ENCODE measurements at places on chromosomes 7 and 10. TPM values are rescaled to one million over a fixed set of nuclear protein-coding genes. Genes with fewer than 3 reads are reported as not detected.

Gene RAMP3
- not detected for total RNA-seq

Gene GNG11
- total RNA-seq = not detected

Gene NEURL1
- 2.4 TPM for total RNA-seq

Gene MET
- total RNA-seq = 1.8 TPM

- no peaks in the 10 kb centered on the region for H3K4me1 ChIP-seq
- DNase-seq = no peak
- no peak overlapping the region for H3K27ac ChIP-seq
- H3K4me3 ChIP-seq = no peak overlapping the region
Measured at GRCh38 chr10:69726850-69727249, 74.9 kb upstream of the COL13A1 start.

DNA sequence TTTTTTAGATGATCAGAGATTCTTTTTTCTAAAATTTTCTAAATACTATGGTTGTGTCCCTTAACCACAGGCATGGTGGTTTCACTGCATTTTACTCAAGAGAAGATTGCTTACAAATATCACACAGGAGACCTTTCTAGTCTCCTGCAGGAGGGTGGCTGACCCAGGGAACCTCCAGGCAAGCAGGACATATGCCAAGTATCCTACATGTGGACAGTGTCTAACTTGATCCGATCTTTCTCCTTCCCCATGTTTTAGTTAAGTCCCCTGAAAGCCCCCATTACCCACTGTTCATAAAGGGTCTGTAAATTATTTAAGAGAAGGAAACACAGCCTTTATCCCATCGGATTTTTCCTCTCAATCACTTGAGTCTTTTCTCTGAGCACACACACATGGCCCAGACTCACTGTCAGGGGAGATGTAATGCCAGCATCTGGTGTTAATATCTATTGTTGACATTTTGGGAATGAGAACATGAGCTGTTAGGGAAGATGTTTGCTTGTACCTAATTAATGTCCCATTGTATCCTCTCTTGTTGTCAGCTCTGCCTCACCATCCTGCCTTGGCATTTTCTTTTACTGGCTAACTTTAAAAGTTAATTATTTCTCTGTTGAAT, 755.2 kb downstream of the AUTS2 start:
- H3K36me3 ChIP-seq = no peaks in the 10 kb centered on the region
- no peak for DNase-seq
- peaks cover 5% of the 10 kb centered on the region for H3K4me1 ChIP-seq
- no peaks in the 10 kb centered on the region for H3K27me3 ChIP-seq

GRCh38 chr10:2296179-2296891, 559.0 kb upstream of the ADARB2 start:
- no peak for DNase-seq
- no peaks in the 10 kb centered on the region for H3K36me3 ChIP-seq
- no peaks in the 10 kb centered on the region for H3K4me1 ChIP-seq
- H3K4me3 ChIP-seq = no peak overlapping the region
- no peak overlapping the region for H3K27ac ChIP-seq

DNA sequence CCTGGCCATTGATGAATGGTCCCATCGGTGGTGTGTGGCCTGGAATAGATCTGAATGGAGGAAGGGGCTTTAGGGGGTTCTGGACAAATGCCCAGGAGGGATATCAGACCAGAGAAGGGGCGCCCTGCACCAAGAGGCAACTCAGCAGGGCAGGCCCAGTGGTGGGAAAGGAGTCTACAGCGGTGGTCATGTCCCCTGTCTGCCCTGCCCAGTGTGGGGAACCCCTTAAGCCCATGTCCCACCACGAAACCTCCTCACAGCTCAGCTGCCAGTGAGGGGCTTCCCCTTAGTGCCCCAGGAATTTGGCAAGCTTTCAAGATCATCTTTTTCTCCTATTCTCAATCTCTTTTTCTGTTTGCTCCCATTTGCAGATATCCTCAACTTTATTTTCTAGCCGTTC, 14.1 kb upstream of the CCSER2 start:
- H3K36me3 ChIP-seq = no peaks in the 10 kb centered on the region
- no peak overlapping the region for H3K4me3 ChIP-seq
- DNase-seq = no peak
- H3K4me1 ChIP-seq = peaks cover 11% of the 10 kb centered on the region
- no peak overlapping the region for H3K27ac ChIP-seq

GRCh38 chr10:52100011-52100547, 214.0 kb upstream of the DKK1 start:
- no peak overlapping the region for H3K4me3 ChIP-seq
- no peaks in the 10 kb centered on the region for H3K27me3 ChIP-seq
- H3K27ac ChIP-seq = no peak overlapping the region
- no peak for DNase-seq
- H3K36me3 ChIP-seq = no peaks in the 10 kb centered on the region
- no peaks in the 10 kb centered on the region for H3K4me1 ChIP-seq

GRCh38 chr10:18359812-18360211, 219.6 kb downstream of the CACNB2 start:
- H3K4me1 ChIP-seq = no peaks in the 10 kb centered on the region
- H3K27me3 ChIP-seq = no peaks in the 10 kb centered on the region
- H3K4me3 ChIP-seq = no peak overlapping the region
- DNase-seq = no peak
- no peak overlapping the region for H3K27ac ChIP-seq

GRCh38 chr7:68217426-68217825, 1220.8 kb downstream of the TYW1 start:
- no peaks in the 10 kb centered on the region for H3K36me3 ChIP-seq
- H3K27ac ChIP-seq = no peak overlapping the region
- H3K4me3 ChIP-seq = no peak overlapping the region
- no peak for DNase-seq

DNA sequence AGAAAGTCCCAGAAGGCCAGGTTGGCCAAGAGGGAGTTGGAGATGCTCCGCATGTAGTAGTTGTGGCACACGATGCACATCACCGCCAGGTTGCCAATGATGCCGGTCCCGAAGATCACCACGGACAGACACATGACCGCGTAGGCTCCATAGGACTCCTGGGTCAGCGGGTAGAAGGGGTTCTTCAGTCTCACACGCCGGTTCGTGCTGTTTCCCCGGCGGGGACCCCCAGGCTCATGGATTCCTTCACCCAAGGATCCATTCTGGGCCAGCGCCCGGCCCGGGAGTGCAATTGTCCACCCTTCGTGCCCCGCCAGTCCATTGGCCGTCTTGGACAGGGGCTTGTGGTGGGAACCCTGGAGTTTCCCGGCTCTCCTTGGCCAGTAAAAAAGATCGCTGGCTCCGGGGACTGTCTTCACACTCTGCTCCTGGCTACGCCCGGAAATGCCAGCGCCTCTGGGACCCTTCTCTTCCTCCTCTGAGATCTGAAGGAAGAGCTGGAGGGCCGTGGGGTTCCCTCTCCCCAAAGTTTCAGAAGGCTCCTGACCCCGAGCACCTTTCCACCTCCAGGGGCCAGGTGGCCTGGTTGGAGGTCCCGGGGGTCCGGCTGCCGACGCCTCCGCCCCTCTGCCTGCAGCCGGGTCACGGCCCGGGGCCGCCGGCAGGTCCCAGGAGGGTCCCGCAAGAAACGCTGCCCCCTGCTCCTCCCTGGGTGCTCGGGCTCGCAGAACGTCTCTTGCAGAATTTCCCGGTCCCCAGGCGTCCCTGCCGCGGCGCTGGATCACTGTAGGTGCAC, 1.3 kb downstream of the GPR37 start:
- H3K27me3 ChIP-seq = peaks cover 47% of the 10 kb centered on the region
- H3K36me3 ChIP-seq = no peaks in the 10 kb centered on the region
- no peak overlapping the region for H3K27ac ChIP-seq
- peak overlapping the region; percentile 65 for H3K4me3 ChIP-seq
- DNase-seq = no peak

All from activated CD4-positive, alpha-beta memory T cell treated with anti-CD3 and anti-CD28 coated beads for 36 hours (primary cell).